ENCODE measurements at places on chromosomes 4 and X.

GRCh38 chr4:98688411-98689290, 30.2 kb upstream of the TSPAN5 start:
- DNase-seq, result no peak

GRCh38 chr4:13627178-13627605, 333 bp downstream of the BOD1L1 start:
- DNase-seq, result no peak

- no peak for DNase-seq
Observed at GRCh38 chrX:39996536-39996935, 101.2 kb downstream of the BCOR start.

DNA sequence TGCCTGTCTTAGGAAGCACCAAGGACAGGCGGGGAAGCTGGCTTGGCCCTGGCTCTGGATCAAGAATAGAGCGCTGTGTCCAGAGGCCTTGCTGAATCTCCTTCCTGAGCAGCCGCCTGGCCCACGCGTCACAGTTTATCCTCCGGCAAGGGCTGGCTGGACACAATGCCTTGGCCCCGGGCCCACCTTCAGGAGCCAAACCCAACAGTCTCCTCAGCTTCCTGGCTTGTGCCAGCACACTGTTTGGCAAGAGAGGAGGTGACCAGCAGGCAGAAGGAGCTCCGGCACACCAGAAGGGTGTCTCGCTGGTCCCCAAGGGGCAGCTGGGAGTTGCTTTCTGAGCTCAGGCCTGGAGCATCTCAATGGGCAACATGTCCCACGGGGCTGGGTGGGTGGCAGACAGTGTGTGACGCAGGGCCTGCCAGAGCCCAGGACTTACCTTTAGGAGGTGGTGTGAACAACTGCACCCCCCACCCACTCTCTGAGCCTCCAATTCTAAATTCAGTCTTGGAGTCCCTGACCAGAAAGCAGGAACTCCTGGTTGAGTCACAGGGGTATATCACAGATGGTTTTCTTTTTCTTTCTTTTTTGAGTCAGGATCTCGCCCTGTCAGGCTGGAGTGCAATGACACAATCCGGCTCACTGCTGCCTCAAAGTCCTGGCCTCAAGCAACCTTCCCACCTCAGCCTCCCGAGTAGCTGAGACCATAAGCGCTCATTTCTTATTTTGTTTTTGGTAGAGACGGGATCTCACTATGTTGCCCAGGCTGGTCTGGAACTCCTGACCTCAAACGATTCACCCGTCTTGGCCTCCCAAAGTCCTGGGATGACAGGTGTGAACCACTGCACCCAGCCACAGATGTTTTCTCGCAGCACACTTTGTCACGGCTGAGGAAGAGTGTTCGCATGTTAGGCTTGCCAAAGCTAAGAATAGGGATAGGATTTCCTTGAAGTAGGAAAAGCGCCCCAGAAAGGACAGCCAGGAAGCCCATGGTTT, 361.2 kb downstream of the BCOR start:
- DNase-seq, result no peak

DNA sequence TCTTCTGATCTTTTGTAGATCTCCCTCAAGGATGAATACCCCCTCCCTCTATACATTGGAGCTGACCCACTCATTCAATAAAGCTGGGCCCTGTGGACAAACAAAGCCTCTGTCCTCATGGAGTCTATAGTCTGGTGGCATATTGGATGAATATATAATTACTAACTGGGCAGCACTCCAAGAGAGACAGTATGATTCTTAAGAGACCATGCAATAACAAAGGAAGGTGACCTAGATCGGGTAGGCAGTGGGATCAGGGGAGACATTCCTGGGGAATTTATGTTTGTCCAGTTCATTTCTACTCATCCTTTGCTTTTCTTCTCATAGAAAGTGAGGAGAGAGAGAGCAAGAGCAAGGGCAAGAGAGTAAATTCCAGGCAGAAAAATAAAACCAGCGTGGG, 23.5 kb upstream of the CXCL13 start:
- DNase-seq, result no peak

GRCh38 chr4:8769645-8770517, 101.8 kb downstream of the HMX1 start:
- DNase-seq, result no peak

DNA sequence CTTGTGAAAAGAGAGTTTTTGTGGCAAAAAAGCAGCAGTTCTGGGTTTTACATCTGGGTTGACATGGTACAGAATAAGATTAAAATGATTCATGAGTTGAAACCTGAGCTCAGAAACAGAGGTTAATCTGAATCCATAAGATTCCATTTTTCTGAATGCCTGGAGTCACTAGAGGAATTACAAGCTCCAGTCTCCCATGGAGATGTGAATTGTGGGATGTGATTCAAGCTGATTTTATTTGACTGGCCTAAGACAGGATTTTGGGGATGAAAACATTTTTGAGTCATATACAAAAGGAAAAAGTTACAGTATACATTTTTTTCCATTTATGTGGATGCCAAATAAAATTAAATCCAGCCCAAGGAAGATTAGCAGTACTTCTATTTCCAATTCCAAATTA, 161.1 kb downstream of the RBM46 start:
- no peak for DNase-seq

DNA sequence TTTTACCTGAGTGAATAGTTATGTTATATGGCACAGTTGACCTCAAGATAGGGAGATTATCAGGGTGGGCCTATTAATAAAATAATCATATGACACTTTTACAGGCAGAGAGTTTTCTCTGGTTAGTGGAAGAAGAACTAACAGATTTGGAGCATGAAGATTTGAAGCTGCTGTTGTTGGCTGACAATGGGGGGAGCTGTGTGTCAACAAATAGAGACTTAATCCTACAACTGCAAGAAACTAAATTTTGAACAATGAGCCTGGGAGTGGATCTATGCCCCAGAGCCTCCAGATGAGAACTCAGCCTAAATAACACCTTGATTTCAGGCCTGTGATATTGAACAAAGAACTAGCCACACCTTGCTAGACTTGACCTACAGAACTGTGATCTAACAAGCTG, 7.2 kb upstream of the CCSER1 start:
- no peak for DNase-seq

DNA sequence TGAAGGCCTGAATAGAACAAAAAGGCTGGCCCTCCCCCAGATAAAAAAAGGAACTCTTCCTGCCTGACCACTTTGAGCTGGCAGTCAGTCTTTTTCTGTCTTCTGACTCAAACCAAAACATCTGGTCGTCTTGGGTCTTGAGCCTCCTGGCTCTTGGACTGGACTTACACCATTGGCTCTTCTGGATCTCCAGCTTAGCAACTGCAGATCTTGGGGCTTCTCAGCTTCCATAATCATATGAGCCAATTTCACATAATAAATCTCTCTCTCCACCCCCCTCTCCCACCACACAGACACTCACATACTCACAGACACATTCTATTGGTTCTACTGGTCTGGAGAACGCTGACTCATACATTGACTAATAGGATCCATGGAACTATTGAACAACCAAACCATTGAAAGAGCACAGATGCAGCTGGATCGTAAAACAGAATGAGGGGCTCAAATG, 15.6 kb upstream of the CWH43 start:
- no peak for DNase-seq

GRCh38 chr4:32219306-32220075, 1499.3 kb downstream of the PCDH7 start:
- no peak for DNase-seq

DNA sequence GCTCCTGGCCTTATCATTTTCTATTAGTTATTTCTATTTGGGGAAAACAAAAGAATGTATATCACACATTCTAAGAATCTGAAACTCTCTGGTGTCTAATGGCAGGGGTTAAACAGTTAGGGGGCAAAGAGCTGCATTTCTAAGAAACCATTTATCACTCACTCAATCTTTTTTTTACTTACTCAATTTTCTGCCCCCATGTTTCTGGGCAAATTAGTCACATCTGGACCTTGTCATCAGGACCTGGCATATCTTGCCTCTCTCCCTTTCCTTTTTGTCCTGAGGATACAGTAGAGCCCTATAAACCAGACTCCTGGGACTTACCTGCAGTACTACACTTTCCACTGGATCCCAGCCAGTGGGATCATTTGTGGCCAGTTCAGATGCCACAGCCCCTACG, 89.1 kb downstream of the ANXA3 start:
- DNase-seq, result no peak

DNA sequence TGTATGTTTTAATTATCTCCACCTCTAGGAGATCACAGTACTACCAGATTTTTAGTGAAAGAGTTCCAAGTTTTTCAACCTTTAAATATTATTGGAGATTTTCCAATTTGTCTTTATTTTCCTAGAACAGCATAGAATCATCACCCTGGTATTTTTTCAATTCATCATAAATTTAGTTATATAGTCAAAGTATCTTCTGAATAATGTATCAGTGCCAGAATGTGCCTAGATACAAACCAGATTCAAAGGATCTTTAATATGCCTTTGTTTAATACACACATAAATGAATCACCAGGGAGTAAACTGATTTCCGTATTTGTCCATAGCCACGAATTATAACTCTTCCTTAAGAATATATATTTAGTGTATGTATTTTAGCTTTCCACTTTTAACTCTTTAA, 1373.1 kb downstream of the STIM2 start:
- DNase-seq, result no peak

GRCh38 chrX:1606496-1606895, 8.4 kb upstream of the ASMT start:
- no peak for DNase-seq

GRCh38 chr4:124740501-124740900, 28.0 kb upstream of the ANKRD50 start:
- DNase-seq, result no peak

DNA sequence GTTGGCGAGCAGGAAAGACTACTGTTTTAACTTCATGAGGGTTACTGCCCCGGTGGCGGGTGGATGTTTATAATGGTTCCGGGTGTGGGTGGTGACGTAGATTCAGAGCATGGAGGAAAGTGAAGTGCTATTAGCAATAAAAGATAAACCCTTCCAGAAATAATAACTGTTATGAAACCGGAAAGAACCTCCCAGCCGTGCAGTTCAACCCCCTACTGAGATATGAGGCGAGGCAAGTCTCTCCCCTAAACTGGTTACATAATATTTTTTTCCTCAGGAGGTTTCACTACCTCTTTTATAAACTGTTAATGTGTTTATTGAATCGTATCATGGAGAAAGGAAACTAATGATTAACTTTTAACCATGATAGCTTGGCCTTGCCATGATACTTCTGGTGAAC, 33.9 kb upstream of the STIM2 start:
- DNase-seq, result no peak

DNA sequence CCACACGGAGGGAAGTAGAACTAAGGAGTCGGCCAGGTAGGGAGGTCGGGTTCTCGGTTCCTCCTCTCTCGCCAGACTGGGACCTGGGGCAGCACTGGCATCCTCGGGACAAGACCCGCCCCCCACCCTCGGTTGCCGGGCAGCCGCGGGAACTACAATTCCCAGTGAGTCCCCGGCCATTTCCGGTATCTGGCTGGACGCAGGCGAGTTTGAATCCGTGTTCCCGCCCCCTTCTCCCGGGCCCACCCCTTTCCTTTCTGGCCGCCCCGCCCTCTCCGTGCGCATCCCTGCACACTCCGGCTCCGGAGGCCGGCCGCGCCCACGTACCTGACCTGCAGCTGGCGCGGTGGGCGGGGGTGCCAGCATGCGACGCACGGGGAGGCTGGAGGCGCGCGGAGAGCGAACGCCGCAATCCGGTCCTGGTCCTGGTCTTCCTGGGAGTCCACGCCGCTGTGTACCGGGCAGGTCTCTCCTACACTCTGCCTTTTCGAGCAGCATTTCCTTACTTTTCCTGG, 10.2 kb upstream of the DLG3 start:
- DNase-seq, result peak; percentile 30

DNA sequence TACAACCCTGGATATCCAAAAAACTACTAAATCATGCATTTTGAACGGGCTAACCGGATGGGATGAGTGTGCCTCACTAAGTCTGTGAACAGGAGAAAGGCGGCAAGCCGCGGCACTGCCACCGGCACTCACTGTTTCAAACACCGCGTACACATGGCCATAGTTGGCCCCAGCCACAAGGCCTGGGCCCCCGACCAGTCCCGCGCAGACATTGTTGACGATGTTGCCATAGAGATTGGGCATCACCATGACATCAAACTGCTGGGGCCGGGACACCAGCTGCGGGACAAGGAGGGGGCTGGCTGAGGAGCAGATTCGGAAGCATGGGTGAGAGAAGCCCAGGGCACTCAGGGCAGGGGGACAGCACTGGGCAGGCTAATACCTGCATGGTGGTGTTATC, 5.8 kb downstream of the SRPK3 start:
- no peak for DNase-seq

DNA sequence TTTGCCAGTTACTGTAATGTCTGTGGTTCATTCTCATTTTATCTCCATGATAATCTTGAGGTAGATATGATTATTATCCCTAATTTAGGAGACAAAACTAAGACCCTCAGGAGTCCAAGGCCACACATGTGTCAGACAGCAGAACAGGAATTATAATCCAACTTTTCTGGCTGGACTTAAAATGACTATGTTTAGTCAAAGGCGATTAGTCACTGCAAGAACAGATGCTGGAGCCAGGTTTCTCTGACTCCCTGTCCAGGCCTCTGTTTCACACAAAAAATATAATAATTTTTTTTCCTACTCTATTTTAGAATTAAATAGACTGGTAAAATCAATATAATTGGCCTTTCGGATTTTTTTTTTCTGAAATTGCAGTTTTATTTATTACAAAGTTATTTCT, 56.7 kb upstream of the TMEM131L start:
- DNase-seq, result no peak

Measured in NCI-H187 treated with DMSO at 0.1 percent for 48 hours (cell line).